ENCODE measurements at places on chromosomes 12 and 14.

GRCh38 chr14:77228056-77228455 is 43.0 kb downstream of the NGB start:
- no peak for DNase-seq

DNA sequence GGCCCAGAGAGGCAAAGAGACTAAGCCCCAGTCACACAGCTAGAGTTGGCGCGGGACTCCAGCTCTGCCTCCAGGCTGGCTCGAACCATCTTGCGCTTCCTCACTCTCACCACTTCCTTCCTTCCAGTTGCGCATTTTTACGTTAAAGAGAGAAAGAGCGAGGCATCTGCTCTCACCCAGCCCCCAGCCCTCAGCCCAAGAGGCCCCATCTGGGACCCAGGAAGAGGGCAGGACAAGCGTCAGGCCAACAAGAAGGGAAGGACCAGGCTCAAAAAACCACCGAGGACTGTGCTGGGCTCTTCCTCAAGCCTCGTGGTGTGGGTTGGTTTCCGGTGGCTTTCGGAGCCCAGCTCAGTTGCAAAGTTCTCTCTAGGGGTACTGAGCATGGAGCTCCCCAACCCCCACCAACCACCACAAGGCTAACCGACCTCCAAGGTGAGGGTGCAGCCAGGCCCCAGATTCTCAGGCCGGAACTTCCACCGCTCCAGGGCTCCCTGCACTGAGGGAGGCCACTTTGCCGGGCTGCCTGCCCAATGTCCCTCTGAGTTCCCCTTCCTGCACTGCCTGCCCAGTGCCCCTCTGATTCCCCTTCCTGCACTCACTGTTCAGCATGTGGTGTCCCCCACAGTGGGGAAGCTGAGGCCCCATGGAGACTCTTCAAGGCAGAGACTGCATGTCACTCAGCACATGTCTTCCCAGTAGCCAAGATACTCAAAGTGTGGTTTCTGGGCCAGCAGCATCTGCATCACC is 35.9 kb downstream of the TESC start:
- peak; percentile 84 for DNase-seq

GRCh38 chr14:40028991-40029390 is 596.8 kb upstream of the FBXO33 start:
- DNase-seq: no peak

GRCh38 chr14:44961151-44961553 is 595 bp downstream of the KLHL28 start:
- DNase-seq: no peak

GRCh38 chr14:75411214-75411540 is 16.6 kb upstream of the JDP2 start:
- DNase-seq: no peak

DNA sequence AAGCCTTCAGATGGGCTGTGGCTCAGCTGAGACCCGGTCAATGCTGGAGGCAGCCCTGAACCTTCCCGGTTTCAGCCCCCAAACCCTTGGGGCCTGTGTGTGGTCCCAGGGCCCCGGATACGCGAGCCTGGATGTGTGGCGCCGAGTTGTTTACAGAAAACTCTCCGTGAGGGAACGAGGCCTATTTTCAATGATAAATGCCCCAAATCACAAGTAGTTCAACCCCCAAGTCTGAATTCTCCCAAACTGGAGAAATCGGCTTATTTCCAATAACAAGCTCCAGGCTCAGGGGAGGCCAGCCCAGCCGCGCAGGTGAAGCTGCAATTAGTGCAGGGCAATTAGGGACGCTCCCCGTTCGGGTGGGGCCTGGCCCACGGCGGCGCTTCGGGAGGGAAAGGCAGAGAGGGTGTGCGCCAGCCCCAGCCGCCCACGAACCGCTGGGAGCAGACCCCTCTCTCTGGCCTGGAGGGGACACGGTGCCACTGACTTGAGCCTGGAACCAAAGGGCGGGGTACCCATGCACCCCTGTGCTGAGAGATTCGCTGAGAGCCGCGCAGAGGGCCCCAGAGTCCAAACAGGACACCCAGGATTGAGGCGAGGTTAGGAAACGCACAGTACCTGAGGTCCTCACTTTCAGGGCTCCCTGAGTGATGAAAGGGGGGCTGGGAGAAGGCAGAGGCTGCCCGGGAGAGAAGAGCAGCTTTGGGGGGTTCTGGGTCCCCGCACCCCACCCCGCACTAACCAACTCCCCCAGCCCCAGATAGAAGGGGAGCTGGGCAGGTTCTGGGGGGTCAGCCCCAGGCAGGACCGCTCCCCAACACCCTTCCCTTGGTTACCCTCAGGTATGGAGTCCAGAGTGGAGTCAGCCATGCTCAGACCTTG is 14.2 kb upstream of the ANKRD9 start:
- DNase-seq: no peak

DNA sequence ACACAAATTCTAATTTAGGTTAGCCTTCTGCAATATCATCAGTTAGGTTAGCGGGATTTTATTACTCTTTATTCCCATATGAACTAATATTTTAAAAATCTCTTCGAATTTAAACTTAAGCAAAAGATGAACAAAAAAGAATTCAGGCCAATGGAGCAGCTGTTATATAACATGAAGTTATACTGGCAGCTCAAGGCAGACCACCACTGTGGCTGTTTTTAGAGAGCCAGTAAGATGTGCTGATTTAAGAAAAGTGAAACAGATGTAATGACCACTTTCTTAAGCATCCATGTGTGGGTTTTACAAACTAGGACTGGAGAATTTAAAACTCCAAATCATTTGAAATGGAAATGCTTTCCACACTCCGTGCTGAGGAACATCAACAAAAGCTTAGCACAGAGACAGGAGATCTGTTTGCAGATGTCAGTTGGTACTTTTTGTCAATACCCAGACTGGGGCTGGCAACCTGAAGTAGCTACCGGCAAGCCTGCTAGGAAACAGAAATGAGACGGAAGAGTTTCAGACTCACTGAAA is 164.9 kb downstream of the TTC7B start:
- DNase-seq: no peak

GRCh38 chr12:111046896-111047295 is 126.5 kb upstream of the MYL2 start:
- DNase-seq: no peak

DNA sequence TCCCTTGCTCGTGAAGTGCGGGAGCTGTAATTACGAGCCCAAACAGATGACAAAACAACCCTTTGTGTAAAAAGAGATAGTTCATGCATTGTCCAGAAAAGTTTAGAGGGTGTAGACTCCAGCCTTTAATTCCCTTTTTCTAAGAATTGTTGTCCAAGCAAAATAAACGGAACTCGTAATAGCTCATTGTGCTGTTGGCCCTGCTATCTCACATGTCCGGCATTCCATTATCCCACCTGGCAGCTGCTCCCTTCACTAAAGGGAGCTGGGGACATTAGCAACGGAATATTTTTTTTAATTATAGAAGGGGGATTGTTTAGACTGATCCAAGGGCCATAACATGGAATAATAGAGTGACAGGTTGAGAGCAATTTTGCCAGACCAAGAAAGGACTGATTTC is 277.5 kb upstream of the TBX3 start:
- DNase-seq: no peak

DNA sequence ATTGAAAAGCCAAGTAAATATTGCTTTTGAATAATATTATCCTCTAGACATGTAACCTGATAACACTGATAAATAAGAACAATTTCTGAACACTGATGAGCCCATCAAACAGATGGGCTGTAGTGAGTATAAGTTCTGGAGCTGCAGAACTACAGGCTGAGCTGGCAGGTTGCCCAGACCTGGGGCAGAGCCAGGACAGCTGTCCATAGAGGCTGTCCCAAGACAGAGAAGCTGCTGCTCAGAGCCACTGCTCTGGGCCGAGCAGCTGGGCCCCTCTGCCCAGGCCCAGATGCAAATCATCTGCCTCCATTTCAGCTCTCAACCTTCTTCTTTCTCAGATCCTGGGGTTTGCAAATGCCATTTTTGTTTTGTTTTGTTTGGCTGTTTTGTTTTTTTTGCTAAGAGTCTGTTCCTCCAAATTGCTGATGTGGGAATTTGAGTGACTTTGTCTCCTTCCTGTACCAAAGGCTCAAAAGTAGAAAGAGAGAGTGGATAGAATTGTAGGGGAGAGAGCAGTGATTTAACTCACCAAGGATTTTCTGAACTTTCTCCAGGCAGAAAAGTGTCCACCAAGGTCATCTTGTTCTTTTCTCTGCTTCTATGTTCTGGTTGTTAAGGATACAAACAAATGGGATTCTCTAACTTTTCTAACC is 4.0 kb upstream of the TESPA1 start:
- DNase-seq: no peak

GRCh38 chr14:58151133-58152013 is 640 bp downstream of the ARMH4 start:
- no peak for DNase-seq

GRCh38 chr12:45285717-45286116 is 69.8 kb downstream of the ANO6 start:
- DNase-seq: no peak

GRCh38 chr12:113418213-113418879 is 3.8 kb upstream of the SDSL start:
- DNase-seq: no peak

DNA sequence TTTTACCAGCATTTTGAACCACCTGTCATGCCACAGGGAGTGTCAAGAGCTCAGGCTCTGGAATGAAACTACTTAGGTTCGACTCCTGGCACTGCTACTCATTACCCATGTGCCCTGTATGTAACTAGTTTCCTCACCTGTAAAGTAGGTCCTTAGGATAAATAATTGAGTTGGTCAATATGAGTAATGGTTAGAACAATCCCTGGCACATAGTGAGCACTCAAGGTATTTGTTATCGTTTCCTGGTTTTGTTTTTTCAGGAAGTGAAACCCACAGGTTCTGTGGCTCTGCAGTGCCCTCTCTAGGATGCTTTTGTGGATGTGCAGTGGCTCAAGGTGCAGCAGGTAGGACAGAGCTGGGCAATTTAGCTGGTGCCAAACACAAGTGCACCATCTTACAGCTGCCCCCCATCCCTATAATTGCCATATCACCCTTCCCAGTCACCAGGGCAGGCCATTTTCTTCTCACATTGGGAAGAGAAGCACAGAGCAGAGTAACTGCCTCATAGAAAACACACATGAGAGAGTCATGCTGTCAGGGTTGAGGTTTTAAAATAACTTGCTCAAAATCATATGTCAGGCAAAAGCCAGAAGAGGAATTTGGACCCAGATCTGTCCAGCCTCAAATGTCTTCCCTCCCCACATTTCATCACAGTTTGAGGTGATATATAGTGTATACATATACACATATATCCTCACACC is 297.5 kb downstream of the RPAP3 start:
- DNase-seq: no peak

DNA sequence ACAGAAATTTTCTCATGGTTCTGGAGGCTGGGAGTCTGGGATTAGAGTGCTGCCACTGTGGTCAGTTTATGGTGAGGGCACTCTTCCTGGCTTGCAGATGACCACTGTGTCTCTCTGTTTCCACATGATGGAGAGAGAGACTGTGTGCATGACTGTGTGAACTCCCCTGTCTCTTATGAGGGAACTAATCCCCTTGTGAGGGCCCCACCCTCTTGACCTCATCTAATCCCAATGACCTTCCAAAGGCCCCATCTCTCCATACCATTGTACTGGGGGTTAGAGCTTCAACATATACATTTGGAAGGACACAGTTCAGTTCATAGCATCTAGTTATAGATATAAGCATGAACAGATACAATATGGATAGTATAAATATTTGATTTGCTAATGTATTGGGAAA is 31.7 kb downstream of the ANO6 start:
- no peak for DNase-seq

DNA sequence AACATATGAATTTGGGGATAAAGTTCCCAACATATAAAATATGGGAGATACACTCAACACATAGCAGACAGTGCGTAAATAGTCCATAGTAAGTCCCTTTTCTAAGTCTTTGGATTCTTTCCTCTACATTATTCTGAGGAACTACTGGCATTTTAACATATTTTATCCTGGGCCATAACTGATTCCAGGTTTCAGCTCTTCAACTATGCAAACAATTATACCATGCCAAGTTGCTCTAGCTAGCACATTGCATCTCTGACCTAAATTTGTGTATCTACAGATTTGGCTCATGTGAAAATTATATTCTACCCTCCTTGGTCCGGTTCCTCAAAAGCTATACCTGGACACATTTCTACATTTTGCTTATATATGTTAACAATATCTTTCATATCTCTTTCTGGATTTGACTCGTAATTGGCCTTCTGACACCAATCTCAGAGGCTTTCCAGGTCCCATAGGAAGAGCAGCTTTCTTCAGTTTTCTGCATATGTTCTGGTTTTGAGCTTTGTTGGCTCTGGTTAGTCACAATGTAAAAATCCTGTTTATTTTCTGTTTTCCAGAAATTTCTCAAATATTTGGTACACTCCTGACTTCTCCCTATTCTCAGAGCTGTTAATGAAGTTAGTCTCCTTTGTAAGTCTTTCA is 305.4 kb downstream of the BMP4 start:
- no peak for DNase-seq

DNA sequence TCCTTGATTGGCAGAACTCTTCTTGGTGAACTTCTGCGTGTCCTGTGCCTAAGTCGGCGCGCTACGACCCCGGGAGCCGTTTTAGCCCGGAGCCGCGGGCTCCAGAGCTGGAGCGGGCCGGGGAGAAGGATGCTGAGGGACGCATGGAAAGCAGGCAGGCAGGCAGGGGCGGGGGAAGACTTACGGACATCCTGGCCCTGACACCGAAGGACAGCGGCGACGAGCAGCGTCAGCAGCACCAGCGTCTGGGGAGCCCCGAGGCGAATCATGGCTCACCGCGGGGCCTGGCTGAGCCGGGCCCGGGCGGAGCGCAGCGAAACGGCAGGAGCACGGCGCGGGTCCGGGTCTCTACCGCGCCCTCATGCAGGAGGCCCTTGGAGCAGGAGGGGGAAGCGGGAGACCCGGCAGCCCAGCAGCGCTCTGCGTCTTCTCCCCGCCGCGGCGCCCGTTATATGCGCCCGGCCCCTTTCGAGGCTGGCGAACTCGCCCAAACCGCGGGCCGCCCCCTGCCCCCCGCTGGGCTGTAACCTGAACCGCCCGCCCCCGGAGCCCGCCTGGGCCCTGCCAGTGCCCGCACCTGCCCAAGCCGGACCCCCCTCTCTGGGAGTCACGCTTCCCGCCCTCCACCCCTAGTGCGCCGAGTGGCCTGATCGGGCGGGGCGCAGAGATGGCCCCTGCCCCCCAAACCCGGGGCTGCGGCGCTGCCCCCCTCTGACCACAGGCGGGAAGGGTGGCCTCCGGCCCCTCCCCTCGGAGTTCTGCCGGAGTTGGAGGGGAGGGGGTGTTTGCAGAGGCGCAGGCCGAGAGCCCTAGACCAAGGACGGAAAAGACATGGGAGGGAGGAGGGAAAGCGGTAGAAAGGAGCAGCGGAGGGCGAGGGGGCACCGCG is at the start of gene COL2A1:
Gene COL2A1 (minus strand): TSS at position 424 of the 889 bp plus-strand sequence. CDS start 155 bp downstream, at position 269.
- no peak for DNase-seq

- DNase-seq: no peak
Observed at GRCh38 chr12:52189376-52190174, 2.2 kb downstream of the KRT80 start.

GRCh38 chr14:65373671-65374039 is 38.9 kb upstream of the FUT8 start:
- DNase-seq: no peak

GRCh38 chr12:27542628-27543027 is 18.6 kb downstream of the PPFIBP1 start:
- DNase-seq: no peak

DNA sequence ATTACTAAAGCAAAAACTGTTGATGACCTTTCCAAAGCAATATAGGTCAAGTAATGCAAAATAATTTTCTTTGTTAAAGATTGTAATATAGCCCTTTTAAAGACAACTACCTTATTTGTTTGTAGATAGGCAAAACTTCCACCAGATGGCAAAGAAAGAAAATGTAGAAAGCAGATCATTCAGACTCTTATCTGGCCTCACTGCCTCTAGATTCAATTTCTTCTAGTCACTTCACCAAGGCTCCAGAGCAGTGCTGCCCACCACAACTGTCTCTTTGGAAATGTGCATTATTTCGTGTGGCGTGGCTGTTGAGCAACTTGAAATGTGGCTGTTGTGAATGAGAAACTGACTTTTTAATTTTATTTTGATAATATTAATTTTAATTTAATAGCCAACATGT is 127.1 kb downstream of the ITPR2 start:
- DNase-seq: no peak

All from SIG-M5 (cell line).